Activated T-cell treated with anti-CD3 and anti-CD28 coated beads for 48 hours (primary cell): ENCODE measurements at places on chromosomes 3 and 15.

DNA sequence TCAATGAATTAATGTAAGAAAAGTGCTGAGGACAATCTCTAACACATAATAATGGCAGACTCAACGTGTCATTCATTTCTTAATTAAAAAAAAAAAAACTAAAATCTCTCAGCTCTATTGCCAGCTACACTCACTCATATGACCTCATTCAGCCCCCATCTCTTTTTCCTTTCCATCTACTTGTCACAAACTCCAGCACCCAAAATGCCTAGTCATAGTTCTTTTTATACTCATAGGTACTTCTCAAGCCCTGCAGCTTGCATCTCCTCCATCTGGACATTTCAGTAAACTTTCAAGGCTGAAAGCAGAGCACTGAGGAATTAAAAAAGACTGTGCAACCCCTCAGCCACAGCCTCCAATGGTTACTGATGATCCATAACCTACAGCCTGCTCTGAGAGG lies 109.8 kb downstream of the PLCH1 start:
- DNase-seq = no peak

DNA sequence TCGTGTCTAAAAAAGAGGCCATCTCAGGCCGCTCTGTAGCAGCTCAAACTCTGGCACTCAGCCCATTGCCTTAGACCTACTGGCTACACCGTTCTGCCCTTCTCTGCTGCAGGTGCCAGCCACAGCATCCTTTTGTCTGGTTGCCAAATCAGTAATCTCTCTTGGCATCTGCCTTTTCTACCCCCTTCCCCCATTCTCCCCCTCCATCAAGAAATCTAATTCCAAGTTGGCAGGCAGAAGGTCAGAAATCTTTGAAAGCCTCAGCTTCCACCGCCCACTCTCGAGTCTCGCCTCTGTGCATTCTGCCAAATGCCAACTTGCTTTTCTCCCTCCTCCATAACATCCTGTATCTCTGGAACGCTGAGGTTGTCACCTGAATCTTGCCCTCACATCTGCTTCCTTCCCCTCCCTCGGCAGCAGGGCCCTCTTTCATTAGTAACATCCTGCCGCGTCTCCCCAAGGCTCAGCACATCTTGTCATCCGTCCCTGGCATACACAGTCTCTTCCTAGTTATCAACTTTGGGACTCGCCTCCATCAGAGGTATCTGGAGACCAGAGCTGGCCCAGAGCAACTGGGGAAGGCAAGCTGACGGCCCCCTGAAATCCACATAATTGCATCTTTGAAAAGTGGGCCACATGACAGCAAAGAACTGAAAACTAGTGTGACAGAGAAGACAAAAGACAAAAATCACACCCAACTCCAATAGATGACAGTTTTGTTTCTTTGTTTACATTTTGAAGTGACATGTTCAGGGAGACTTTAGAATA lies 312.0 kb upstream of the CCDC54 start:
- DNase-seq = no peak

DNA sequence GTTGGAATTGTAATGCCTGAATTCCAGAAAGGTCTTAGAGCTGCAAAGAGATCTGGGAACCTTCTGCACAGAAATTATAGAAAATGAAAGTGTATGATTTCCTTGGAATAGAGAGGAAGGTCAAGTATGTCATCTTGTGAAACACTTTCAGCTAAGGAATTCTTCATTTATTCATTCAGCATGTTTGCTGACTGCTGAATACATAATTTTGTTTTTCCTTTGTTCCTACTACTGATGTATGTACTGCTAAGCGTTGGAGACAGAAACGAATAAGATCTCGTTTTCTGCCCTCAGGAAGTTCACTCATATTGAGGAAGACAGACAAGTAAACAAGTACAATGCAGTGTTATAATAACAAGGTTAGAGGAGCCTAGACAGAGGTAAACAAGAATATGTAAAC lies 14.3 kb upstream of the IL20RB start:
- DNase-seq = no peak

- no peak for DNase-seq
These were observed 525.1 kb downstream of the PDCD6IP start for GRCh38 chr3:34323517-34323916.

DNA sequence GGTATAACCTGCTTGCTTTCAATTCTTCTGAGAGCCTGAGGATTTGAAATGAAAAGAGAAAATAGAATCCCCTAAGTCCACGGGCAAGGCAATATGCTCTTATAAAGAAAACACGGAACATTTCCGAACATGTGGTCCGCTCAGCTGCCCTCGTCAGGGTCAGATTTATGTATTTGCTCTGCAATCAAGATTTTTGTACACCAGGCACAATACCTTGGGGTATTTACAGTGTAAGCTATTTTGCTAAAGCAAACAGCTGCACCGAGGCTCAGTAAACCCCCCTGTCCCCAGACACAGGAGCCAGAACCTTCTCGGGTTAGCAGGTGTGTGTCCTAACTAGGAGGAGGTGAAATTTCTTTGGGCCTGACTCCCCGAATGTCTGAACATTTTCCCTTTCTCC lies 155.8 kb upstream of the LRIG1 start:
- no peak for DNase-seq

GRCh38 chr15:91426412-91426811 lies 326.4 kb downstream of the SV2B start:
- DNase-seq = peak; percentile 9

DNA sequence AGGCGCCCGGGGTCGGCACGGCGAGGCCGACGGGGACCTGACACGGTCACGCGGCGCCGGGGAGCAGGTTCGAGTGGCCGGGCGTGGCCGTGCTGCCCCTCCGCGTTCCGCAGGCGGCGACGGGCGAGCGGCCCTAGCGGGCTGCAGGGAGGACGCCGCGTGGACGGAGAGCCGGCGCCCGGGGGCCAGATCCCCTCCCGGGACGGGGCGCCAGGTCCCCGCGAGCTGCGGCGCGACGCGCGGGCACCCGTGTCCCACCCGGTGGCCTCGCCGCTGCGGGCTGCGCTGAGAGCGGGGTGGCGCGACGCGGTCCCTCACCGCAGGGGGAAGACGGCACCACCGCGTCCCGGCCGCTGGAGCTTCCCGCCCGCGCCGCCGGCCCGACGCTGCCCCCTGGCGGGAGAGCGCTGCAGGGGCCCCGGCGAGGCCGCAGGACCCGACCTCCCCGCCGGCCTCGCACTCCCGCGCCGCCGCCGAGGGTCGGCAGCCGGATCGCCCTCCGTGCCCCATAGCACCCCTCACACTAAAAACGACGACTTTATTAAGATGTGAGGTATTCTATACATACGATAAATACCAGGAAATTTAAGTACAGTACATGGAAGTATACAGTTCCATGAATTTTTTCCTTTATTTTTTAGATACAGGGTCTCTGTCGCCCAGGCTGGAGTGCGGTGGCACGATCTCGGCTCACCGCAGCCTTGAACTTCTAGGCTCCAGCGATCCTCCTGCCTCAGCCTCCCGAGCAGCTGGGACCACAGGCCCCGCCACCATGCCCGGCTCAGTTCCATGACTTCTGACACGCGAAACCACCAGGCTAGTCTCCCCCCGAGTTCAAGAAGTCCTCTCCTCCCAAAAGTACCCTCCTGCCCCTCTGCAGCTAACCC lies 1.3 kb upstream of the PIGZ start:
- peak; percentile 75 for DNase-seq

DNA sequence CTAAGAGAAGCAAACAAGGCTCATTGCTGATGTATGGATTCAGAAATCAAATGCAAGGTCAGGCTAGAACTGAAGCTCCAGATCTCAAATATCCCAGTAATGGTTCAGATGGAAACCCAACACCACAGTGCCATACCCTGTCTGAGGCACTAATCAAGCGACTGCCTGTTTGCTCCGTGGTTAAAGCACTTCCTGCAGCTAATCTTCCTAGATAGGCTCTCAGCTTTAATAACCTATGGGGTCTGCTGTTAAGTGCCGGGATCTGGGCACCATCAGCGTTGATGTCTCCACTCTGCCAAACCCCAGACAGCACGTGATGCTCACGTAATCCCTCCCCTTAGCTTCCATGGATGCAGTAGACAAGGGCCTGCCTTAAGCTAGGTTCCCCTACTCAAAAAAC lies 262.6 kb downstream of the MECOM start:
- DNase-seq = no peak

DNA sequence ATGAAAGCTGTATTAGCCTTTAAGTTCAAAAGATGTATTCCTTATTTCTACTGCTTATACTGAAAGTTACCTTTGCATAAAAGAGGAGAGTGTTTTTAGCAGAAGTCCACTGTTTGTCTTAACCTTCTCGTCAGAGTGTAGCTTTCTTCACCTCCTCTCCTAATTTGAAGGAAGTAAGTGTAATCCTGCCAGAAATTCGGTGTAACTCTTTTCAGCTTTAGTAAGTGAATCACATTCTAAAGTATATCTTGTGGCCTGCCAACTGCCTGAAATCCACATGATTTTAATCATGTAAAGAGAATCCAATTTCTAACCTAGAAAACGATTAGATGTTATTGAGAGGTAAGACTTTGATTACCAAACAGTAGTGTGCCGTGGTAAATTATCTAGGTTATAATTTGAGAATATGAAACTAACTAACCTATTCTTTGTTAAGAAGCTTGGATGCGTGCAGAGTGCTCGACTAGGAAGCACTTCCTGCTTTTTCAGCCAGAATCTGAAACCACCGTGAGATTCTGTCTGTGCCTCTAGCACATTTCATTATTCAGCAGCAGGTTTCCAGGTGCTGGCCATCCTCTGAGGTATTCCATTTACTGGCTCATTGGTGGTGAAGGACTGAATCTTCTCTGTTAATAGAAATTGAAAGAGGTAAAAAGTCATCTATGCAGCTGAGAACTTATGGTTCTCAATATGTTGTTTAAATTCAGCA lies 7.5 kb downstream of the GYG1 start:
- no peak for DNase-seq

DNA sequence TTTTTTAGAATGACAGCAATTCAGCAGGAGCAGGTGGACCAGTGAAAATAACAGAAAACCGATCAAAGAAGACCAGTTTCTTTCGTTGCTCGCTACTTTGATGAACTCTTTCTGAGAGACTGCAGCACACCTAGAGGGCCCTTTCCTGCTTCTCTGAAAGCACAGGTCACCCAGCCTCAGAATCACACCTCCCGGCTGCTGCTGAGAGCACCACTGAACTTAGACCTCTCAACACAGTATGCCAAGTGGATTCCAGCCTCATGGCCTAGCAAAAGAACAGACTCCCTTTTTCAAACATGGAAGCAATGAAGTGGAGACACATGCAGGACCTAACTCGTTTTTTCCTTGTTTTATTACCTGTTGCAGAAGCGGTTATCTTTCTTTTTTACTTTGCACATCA lies 13.9 kb upstream of the APH1B start:
- DNase-seq = no peak

GRCh38 chr3:179973931-179974361 lies 62.8 kb downstream of the PEX5L start:
- DNase-seq = no peak

GRCh38 chr3:65376426-65376825 lies 662.3 kb downstream of the MAGI1 start:
- no peak for DNase-seq

DNA sequence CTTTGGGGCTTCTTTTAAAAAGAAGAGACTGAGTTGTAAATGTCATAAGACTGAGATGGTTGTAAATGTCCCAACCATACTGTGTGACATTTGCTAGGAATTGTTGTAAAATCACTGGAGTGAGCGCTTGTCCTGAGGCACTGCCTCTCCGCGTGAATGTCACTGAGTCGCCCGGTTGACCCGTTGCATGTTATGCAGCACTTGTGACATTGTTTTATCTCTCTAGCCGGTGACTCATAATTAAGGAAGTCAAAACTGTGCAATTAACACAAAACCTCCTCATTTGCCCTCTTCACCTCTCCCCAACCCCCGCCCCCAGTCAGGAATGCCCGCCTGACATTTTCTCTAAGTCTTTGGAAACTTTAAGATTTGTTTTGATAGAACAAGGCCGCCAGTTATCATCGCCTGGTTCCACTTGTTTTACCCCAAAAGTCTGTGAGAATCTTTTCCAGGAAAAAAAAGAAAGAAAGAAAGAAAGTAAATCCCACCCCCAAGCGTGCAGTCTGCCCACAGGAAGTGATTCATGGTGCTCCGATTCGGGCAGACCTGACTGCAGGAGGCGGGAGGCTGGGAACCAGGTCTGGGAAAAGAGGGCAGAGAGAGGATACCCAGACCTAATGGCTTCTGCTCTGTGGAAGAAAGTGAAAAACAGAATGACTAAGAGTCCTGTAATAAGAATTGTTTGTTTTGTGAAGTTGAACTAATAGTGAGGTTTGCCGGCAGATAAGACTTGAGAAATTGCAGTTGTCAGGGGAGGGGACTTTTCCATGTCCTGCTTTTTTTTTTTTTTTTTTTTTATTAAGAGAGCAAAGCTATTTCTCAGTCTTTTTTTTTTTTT lies 84.8 kb downstream of the SMAD3 start:
- no peak for DNase-seq

DNA sequence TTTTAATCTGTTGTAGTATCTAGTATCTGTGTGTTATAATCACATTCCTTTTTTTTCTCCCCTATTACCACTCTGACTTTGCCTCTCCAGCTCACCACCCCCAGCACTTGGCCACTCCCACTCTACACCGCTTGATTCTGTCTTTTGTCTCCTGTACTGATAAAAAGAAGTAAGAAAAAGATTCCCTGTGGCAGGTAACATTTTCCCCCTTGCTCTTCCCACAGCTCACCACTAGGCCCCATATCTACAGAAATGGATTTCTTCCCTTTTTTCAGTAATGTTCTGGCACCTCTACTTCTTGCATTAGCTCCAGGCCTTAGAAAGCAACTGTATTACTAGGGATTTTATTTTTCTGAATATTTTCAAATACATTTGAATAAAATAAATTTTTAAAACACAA lies 25.6 kb downstream of the KCNH8 start:
- DNase-seq = no peak
